ENCODE measurements at places on chromosomes 4 and X.

DNA sequence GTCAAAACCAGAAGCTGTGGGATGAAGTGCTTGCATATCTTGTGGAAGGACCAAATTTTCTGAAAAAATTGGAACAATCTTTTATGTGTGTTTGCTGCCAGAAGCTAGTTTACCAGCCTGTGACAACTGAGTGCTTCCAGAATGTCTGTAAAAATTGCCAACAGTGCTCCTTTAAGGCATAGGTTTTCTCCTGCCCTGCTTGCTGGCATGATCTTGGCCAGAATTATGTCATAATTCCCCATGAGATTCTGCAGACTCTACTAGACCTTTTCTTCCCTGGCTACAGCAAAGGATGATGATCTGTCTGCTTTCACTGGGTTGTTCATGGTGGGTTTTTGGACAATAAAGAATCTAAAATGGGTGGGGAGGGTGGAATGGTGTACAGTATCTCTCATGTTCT lies 196.3 kb upstream of the ZCCHC13 start:
- DNase-seq: no peak

DNA sequence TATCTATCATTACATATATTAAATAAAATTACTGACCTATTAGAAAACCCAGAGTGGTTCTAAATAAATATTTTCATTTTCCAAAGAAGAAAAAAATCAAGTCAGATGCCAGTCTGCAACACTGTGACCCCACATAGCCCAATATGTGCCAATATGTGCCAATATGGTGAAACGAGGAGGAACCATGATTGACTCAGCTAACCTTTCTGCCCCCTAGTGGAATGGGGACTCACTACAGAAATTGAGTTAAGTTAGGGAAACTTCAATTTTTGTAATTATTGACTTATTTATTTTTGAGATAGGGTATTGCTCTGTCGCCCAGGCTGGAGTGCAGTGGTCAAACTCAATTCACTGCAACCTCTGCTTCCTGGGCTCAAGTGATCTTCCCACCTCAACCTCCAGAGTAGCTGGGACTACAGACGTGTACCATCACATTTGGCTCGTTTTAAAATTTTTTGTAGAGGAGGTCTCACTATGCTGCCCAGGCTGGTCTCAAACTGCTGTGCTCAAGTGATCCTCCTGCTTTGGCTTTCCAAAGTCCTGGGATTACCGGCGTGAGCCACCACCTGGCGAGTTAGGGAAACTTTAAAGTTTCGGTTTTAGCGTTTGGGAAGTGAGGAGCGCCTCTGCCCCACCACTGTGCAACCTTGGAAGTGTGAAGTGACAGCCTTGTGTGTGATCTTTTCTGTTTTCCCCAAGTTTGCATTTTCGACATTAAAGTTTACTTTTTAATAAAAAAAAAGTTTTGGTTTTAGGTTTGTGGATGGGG lies 116.8 kb upstream of the SHISA3 start:
- DNase-seq: peak; percentile 7

- no peak for DNase-seq
Observed at GRCh38 chr4:2069986-2070385, 10.9 kb downstream of the NAT8L start.

GRCh38 chr4:56757261-56757746 lies 64.2 kb downstream of the SPINK2 start:
- no peak for DNase-seq

DNA sequence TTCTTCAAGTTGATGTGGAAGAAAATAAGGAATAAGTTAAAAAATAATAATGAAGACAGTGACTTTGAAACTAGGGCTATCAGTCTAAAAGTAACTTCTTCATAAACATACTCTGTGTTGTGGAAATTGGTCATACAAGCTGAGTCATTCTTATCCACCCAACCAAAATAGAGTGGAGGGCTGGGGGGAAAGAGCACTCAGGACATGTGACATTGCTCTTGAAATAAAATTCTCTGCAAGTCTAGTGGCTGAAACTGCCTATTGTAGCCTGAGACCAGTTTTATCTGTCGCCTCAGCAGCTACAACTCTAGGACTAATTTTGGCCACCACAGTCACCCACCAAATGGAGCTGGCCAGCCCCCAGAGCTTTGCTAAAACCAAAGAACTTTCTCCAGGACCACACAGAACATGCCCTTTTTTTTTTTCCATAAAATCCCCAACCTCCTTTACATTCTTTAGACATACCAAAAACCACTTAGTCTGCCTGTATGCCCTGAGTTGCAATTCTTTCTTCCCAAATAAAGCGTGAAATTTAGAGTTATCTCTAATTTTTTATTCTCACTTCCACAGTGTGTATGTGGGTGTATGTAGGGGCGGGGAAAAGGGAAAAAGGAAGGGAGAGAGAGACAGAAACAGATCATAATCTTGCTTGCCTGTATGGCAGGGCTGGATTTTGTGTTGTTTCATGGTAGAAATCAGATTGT lies 23.0 kb upstream of the SLC25A4 start:
- DNase-seq: no peak

- DNase-seq: no peak
Observed at GRCh38 chr4:45036677-45037076, 310.3 kb upstream of the GNPDA2 start.

- no peak for DNase-seq
Observed at GRCh38 chr4:122205687-122206086, 53.6 kb downstream of the BLTP1 start.

- DNase-seq: no peak
Observed at GRCh38 chr4:114271031-114271430, 291.6 kb upstream of the ARSJ start.

DNA sequence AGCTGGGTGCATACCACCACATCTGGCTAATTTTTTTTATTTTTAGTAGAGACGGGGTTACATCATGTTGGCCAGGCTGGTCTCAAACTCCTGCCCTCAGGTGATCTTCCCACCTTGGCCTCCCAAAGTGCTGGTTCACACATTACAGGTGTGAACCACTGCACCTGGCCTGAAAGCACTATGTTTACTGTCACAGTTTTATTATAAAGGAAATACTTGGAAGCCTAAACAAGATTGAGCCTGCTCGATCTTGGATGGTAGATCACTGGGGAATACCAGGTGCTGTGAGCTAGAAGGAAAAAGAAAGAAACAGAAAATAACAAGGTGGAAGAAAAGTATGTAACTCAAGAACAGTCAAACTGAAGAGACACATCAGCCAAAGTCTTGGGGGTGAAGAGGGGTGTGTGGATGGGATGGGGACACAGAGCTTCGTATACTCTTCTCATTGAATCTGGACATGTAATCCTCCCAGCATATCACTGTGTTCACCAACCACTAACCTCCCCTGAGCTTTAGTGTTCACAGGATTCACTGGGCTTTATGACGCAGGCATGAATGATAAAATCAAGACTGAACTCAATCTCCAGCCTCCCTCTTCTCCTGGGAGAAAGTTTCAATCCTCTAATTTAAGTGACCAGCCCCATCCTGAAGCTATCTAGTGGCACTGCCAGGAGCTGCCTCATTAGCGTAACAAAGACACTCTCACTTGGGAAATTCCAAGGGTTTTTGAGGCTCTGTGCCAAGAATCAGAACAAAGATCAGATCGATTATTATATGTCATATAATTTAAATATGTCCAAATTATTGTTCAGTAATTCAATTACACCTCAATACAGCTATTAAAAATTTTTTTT lies 40.9 kb downstream of the PDS5A start:
- no peak for DNase-seq

GRCh38 chr4:28014469-28014868 lies 1153.8 kb downstream of the STIM2 start:
- DNase-seq: no peak

DNA sequence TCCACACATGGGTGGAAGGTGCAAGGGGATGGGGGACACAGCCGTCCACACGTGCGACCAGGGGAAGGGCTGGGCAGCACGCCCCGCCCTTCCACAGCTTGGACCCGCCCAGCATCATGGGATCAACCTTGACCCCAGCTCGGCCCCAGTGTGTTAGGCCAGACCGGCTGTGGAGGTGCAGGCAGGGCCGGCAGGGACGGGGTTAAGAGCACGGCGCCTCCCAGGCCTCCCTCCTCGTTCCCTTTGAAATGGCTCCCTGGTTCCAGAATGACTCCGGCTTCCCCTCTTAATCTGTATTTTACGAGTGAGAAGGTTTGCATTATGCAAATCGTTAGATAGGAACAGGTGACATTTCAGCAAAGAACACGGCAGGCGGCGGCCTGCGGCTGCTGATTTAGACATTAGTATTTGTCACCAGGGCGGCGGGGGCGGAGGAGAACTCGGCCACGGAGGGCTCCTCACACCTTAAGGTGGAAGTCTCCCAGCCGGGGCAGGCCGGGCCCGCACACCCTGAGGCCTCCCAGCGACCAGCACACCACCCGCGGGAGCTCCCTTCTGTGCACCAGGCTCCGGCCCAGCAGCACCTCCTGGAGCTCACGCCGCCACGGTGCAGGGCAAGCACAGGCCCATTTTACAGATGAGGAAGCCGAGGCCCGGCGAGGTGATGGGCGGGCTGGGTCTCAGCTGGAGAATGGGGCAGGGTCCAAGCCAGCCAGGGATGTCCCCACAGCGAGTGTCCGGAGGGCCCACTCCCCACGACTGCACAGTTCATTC lies 116.1 kb downstream of the FAM53A start:
- no peak for DNase-seq

DNA sequence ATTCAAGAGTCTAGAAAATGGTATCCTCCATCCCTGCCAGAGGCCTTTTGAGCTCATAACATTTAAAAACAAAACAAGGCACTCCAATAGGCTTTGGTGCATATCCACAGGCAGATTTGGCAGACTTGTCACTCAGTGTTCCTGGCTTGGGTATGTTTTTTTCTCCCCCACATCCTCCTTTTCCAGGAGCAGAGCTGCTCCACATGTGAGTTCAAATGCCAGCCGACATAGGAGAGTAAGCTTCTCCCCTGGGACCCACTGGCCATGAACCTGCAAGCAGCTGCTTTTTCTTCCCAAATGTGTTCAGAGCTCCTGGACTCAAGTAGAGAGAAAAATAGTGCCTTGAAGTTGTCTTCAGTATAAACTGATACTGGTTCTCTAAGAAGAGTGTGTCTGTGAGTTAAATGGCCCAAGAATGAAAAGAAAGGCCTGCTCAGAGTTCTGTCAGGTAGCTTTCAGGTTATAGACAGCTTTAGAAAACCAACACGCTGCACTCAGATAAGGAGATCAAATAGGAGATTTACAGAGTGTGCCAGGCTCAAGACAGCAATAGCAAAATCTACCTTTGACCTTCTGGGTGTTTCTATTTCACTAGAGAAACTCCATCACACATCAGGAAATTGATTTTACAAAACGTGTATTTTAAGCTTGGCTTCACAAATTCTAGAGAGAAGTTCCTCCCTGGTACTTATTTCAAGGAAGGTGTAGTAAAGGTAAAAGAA lies 162.5 kb upstream of the GALNT7 start:
- no peak for DNase-seq

- DNase-seq: no peak
Observed at GRCh38 chr4:98546910-98547594, 111.4 kb downstream of the TSPAN5 start.

- DNase-seq: no peak
Observed at GRCh38 chr4:122170775-122171174, 18.6 kb downstream of the BLTP1 start.

DNA sequence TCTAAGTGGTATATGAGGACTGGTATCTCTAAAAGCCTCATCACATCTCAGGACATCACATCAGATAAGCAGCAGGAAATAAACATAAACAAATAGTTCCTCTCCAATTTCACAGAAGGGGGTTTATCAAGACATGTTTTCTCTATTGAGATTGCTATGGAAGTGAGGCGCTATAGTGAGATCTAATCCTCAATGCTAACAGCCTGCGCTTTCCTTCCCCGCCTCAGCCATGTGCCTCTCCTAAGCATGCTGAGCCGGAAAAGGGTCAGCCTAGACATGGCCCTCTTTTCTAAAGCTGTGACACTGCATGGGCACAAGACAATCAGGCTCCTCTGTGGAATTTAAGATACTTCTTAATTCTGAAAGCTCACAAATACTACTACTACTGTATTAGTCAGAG lies 286.1 kb downstream of the INPP4B start:
- no peak for DNase-seq

DNA sequence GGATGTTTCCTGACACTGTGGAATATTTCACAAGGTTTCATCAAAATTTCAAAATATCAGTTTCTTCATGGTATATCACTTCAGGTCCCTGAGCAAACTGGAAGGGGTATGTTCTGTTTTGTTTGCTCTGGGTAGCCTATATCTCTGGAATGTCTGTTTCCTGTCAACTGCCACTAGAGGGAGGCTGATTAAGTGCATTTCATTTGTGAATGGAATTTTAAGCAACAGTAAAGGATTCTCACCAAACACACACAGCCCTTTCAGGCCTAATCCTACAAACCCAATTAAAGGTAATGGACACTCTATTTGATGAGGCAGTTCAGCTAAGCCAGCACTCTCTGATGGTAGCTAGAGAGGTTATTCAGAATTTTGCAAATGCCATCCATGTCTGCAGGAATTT lies 307.1 kb downstream of the TEX13A start:
- no peak for DNase-seq

- no peak for DNase-seq
Observed at GRCh38 chr4:56607926-56608325, 73.2 kb downstream of the HOPX start.

DNA sequence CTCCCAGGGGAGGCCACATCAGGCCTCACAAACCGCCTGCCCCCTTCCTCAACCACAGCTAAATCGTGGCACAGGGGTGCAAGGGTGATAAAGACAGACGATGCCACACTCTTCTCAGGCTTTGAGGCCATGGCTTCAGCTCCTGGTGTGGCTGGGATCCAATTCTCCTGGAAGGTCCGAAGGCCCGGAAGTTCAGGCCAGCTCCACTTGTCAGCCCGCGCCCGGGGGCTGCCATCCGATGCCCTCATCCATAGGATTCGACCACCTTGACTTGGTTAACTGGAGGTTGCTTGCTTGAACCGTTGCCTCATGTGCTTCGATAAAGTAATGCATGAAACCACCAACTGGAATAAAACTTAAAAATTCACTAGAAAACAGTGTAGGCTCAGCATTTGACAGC lies 8.2 kb downstream of the TEX13C start:
- DNase-seq: no peak

DNA sequence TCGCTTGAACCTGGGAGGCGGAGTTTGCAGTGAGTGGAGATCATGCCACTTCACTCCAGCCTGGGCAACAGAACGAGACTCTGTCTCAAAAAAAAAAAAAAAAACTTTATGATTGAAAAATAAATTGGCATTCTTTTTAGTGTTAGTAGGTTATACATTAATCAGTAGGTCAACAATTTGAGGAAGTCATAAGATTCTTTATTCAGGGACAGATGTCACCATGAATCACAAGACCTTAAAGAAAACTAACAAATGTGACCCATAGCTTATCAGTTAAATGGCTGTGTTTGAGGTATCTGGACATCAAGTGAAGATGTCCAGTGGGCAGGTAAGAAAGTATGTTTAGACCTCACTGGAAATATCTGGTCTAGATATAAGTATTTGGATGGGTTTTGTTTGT lies 9.3 kb upstream of the PRMT9 start:
- no peak for DNase-seq

DNA sequence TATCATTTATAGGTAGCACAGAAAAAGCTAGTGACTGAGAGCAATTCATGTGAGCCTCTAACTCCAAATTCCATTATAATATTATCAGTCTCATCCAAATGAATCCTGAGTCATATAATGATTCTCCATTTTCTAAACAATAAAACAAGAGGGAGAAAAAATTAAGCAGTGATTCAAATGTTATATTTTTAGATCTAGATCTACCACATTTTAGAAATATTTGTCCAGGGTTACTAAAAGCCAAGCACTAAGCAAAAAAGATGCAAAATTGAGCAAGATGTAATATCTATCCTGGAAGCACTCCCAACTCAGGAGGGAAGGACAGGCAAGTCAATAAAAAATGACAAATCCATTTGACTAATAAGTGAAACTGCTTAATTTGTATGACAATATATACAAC lies 172.8 kb downstream of the FBXW7 start:
- DNase-seq: no peak

Measured in NCI-H1092 (cell line).